ENCODE measurements at places on chromosomes 7 and 10.

DNA sequence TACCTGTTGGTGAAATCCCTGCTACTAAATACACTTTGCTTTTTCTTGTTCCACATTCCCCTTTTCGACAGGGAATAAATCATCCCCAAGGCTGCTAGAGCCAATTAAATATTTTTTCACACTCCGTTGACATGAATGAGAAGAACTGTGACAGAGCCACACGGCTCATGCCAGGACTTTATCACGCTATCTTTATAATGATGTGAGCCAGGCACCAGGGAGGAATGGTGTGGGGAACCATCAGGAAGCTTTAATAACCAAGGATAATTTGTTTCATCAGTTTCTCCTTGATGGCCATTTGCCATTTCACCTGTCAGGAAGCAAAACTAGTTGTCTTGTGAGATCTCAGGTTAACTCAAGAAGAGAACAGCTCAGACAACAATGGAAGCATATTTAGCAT is 193.0 kb upstream of the C7orf33 start:
- peak; percentile 23 for DNase-seq

DNA sequence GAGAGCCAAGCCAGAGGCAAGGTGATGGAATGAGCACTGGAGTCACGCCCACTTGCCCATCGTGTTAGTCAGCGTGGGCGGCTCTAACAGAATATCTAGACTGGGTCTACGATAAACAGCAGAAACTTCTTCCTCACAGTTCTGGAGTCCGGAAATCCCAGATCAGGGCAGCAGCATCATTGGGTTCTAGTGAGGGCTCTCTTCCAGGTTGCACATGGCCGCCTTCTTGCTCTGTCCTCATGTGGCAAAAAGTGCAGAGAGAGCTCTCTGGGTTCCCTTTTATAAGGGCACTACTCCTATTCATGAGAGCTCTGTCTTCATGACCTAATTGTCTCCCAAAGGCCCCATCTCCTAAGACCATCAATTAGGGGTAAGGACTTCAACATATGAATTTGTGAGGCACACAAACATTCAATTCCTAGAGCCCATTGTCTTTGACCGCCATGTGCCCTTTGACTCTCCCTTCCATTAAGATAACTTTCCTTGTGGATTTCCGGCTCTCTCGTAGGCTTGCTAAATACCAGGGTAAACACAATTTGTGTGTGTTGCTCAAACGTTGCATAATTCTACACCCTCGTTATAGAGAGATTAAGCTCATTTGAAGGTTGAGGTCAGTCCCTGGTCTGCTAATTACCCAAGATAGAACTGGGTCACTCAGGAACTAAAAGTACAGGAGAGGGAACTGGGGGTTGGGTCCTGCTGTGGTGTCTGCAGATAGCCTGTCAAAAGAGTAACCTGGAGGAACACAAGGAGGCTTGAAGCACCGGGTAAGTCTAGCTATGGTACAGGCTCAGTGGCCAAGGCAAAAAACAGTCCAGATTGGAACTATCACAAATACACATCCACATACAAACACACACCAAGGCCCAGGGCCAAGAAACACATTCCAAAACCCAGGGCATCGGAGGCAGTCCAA is 28.7 kb upstream of the USP6NL start:
- no peak for DNase-seq

- no peak for DNase-seq
Observed at GRCh38 chr10:72502581-72502980, 123.3 kb downstream of the MICU1 start.

- no peak for DNase-seq
Observed at GRCh38 chr10:48476279-48476982, 128.4 kb downstream of the ARHGAP22 start.

DNA sequence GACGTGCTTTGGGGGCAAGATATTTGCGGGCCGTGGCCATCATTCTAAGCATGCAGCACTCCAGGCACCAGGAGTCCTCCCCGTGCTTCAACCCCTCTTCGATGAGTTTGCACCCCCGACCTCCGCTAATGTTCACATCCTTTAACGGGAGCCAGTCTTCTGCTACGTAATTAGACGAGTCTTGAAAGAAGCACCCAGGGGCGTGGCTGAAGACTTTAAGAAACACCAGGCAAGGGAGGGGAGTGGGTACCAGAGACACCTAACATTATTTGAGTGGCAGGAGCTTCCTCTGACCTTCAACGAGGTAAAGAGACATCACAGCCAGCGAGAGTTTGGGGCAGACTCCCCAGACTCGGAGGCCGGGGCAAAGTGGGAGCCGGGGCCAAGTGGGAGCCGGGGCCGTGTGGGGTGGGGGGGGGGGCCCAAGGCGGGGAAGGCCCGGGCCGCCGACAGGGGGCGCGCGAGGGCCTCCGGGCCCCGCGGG is 31.1 kb upstream of the TOMM7 start:
- no peak for DNase-seq

GRCh38 chr7:130349911-130350782 is 5.5 kb downstream of the CPA5 start:
- DNase-seq: no peak

DNA sequence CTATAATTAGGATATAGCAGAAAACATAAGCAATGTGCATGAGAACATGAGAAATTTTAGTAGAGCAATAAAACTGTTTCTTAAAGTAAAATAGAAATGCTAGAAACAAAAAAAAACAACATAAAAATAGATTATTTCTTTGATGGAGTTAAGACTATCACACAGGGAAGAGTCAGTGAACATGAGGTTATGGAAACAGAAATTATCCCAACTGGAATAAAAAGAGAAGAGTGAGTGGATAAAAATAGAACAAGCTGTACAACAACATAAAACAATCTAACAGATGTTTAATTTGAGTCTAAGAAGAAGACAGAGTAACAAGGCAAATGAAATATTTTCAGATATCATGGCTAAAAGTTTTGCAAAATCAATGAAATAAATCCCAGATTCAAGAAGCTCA is 7.5 kb upstream of the OR6B1 start:
- no peak for DNase-seq

GRCh38 chr7:46527360-46527759 is 606.3 kb upstream of the IGFBP3 start:
- no peak for DNase-seq

GRCh38 chr7:131336956-131337355 is 9.3 kb downstream of the MKLN1 start:
- DNase-seq: no peak

- DNase-seq: no peak
Observed at GRCh38 chr10:33193701-33194521, 140.6 kb downstream of the NRP1 start.

DNA sequence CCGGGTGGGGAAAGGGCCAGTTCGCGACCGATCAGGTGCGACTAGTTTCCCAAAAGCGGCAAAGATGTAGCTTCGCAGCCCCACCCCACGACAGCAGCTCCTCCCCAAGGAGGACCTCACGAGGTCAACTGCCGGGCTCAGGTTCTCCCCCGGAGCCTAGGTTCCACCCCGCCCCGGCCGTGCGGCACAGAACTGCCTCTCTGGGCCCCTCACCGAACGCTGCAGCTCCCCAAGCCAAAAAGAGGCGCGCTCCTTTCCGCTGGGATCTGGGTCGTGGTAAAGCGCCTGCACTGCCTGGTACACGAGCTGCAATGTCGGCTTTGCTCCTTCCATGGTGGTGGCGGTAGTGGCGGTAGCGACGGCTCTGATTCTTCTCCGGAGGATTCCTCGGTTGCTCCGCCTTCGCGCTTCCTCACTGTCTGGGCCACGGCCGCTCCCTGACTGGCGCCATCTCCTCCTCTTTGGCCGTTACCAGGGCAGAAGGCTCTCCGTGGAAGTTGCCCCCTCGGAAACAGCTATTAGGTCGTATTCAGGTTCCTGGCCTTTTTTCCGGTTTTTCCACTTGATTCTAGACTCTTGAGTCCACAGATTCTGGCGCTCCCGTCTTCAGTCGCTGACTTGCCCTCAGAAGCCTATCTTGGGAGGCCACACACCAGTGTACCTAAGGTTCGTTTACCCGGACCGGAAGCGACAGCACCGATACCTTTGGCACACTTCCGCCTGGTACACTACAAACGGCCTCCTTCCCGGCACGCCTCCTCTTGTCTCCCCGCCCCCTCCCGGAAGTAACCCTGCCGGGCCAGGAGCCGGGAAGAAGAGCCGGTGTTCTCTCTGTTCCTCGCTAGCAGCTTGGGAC is at the start of gene TNPO3:
TNPO3 (minus strand) TSS at position 674 of the 856 bp plus-strand sequence; CDS start at position 333, 341 bp downstream.
- peak; percentile 96 for DNase-seq

DNA sequence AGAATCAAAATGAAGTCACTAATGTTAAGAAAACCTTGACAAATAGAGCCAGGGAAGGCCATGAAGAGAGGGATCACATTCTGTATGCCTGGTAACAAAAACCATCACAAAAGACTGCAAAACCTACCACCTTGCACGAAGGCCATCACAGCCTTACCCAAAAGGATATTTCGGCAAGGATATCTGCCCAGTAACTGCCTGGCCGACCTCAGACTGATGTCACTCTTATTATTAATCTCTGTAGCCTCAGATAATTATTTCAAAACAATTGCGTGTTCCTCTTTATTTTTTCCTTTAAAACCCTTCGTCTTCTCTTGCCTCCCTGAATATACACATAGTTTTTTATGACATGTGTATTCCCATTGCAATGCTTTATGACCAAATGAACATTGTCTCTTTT is 52.5 kb downstream of the CDC14C start:
- no peak for DNase-seq

DNA sequence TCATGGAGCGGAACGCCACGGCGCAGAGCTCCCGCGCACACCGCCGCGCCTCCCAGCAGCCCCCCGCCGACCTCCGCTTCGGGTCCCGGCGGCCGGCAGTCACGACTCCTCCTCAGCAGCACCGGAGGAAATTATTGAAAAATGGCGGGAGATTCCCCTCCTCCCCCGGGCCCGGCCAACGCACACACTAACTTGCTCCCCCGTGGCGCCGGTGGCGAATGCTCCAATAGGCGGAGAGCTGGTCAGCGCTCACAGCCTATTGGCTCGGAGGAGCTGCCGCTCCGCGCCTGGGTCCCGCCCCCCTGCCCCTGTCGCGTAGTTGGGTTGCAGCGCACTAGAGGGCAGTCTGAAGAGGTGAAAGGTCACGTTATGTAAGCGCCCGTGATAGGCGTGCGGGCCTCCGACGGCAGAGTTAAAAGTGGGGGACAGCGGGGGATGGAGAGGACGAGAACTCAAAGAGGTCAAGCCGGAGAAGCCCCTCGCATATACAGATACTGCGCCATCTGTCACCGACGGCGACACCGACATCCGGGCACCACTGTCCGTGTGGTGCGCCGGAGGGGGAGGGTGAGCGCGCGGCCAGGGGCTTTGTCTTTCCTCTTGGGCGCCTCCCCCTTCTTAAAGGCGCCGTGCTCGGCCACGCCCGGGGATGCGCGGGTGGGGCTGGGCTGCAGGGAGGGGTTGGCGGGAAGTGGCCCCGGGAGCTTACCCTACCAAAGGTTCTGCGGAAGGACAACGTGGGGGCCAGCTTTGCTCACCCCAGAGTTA is at the start of gene BAZ1B:
BAZ1B (minus strand) TSS at position 189 of the 768 bp plus-strand sequence. CDS start 360 bp downstream, outside the sequence.
- DNase-seq: peak; percentile 99
